ENCODE measurements at places on chromosomes 13 and 19.
A peak's percentile ranks its signal among the peaks of the same experiment; 100 is the strongest.

- no peak for DNase-seq
These were observed 15.8 kb upstream of the SHISA2 start for GRCh38 chr13:26067601-26068000.

- no peak for DNase-seq
These were observed 62.8 kb upstream of the PCDH9 start for GRCh38 chr13:67292886-67293285.

DNA sequence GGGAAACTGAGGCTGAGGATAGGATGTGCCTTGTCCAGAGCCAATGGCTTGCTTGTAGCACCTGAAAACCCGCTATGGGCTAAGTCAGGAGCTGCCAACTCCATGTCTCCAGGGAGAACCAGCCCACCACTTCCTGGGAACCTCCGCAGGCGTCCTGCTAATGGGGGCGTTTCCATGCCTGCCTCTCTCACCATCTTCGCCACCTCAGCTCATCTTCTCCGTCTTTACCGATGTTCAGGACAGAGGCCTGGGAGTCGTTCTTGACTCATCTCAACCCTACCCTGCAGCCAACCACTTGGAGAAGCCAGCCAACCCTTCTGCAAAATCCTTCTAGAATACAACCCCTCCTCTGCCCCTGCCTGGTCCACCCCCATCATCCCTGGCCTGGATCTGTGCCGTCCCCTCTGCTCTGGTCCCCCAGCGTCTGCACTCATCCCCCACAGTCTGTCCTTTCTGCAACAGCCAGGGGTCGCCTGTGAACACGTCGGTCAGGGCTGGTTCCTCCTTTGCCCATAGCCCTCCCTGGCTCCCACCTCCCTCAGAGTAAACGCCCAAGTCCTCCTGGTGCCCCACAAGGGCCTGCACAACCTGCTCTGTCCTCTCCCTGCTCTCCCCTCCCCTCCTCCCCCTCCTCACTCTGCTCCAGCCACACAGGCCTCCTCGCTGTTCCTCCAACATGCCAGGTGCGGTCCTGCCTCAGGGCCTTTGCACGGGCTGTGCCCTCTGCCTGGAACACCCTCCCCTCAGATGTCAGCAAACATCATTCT, 31.0 kb downstream of the PTPRS start:
- no peak for DNase-seq

DNA sequence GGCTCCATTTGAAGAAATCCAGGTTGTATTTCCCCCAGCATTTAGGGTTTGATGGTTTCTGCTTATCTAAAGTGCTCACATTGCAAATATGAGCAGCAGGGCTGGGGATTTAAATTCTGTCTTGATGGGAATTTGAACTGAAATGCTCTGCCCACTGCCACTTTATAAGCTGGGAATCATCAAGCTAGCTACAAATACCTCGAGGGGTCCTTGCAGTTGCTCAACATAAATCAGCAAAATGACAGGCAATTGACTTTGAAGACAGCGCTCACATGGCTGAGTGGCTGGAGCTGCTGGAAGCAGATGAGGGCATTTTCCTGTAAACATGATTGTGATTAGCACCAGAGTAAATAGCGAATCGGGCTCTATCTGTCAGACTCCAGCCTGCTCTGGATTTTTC, 39.4 kb upstream of the MEDAG start:
- no peak for DNase-seq

- peak; percentile 56 for DNase-seq
These were observed 572 bp downstream of the UGGT2 start for GRCh38 chr13:96052656-96053002.

DNA sequence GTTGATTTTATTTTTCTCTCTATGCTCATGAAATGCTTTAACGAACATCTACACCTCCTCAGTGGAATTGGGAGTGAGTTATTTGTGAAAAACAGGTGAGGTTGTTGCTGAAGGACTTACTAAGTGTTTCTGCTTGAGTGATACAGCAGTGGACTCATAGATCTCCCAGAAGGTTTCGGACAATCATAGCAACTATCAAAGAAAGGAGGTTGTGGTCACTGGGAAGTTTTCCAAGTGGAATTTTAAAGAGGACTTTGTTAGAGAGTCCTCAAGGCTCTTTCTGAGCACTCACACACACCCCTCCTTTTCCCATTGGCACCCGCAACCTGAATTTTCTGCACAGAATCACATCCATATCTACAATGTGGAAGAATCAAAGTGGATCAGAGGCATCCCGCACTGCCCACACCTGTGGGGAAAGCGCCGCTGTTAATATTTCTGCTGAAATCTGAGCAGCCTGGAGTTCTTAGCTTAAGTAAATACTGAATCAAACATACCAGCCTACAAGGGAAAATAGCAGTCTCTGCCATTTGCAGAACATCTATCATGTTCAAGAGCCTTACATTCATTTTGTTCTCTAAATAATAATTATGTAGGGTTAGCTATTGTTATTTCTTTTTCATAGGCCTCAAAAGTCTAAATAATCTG, 719.4 kb downstream of the DIAPH3 start:
- no peak for DNase-seq

DNA sequence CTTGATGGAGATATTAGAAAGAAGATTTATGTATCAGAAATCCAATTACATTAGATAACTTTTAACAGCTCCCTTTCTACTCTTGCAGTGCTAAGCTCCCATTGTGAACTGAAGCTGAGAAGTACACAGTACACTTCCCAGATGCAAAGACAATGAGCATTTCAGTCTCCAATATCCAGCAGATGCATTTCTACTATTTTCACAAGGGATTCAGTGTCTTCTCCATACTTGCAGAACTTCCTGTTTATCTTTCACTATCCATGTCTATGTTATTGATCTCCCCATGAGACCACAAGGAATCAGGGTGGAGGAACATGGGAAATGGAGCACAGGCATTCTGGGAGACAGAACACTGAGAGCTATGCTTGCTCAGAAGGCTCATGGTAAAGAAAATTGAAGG, 207.5 kb downstream of the ENOX1 start:
- DNase-seq: no peak

DNA sequence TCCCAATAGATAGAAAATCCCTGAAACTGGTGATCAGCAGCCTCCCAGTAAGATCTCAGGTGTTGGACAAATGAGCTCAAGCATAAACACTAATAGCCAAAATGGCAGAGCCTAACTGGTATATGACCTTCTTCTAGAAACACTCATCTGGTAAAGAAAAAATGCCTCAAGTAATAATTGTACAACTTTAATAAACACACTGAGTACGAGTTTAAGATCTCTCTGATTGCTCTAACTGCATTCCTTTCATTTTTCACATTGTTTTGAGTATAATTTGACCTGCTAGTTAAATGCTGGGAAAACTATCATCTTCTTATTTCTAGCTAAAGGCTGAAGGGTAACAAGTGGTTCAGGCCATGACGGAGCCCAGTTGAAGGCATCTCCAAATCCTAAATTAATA, 2009.5 kb upstream of the PCDH20 start:
- peak; percentile 28 for DNase-seq

GRCh38 chr13:46377554-46377953, 9.5 kb downstream of the RUBCNL start:
- no peak for DNase-seq

- no peak for DNase-seq
These were observed 310.3 kb upstream of the EDNRB start for GRCh38 chr13:78228940-78229339.

- peak; percentile 90 for DNase-seq
These were observed 38.2 kb downstream of the NFIC start for GRCh38 chr19:3404324-3405260.

DNA sequence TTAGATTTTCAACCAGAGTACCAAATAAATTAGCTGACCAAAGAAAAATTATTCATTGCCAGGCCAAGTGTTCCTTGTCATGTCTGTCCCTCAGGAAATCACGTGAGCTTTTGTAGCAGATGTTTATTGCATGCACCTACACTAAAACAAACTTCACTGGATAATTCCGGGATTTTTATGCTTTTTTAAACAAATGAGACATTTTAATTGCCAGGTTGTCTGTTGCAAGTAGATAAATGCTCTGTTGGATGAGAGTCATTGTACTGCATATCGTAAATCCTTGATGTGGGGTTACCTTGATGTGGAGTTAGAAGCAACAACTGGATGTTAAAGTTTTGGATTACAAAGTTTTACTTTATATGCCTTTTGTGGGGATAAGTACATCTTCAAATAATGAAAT, 1187.7 kb upstream of the PCDH9 start:
- no peak for DNase-seq

- DNase-seq: no peak
These were observed 7.5 kb downstream of the TEX101 start for GRCh38 chr19:43422000-43422688.

DNA sequence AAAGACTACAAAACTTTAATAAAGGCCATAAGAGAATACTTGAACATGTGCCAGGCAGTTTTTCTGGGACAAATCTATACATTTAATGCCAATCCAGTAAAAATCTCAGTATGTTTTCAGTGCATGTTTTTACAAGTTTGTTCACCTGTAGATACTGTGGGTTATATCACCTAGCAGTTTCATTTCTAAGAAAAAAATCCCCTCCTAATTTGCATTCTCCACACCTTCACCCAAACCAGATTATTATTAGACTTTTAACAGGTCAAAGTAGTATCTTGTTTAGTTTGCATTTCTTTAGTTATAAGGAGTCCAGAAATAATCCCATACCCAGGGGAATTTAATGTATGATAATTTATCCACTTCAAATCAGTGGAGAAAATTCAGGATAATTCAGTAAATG, 17.0 kb upstream of the LPAR6 start:
- no peak for DNase-seq

DNA sequence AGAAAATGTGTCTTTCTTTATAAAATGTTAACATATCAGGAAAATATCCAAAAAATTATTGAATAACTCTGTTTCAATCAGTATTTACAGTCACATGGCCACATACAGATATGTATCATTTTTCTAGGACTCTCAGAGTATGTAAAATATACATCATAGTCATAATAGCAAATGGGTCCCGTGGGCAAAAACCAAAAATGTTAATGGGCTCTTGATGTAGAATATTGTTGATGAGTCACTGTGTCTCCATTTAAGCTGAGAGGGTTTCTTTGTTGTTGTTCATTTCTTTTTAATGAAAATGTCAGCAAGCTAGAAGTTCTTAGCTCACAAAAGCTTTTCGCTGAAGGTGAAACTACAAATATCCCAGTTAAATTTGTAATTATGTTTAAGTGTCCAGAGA, 1713.1 kb upstream of the PCDH20 start:
- DNase-seq: peak; percentile 47

DNA sequence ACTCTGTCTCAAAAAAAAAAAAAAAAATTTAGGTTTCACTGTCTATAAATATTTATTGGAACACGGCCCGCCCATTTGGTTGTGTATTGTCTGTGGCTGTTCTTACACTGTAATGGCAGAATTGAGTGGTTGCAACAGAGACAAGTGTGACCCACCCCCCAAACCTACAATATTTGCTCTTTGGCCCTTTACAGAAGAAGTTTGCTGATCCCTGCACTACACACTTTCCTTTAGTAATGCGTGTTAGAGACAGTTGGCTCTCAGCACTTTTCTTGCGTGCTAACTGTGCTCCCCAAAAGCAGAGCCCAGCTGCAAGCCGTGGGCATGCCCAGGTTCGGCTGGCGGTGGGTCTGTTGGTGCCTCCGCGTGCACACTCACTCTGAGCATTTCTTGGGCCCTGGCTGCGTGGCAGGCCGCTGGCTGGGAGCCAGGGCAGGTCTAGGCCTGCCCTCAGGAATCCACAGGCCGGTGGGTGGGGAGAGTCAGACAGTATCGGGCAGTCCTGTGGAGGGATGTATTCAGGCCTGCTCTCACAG, 72.6 kb downstream of the SIPA1L3 start:
- DNase-seq: no peak

GRCh38 chr19:21498651-21499050, 6.8 kb upstream of the ZNF429 start:
- DNase-seq: no peak

- DNase-seq: no peak
These were observed 24.8 kb downstream of the SIAH3 start for GRCh38 chr13:45826731-45827130.
